ENCODE measurements at places on chromosomes 13 and 19. TPM values are rescaled to one million over a fixed set of nuclear protein-coding genes. Genes with fewer than 3 reads are reported as not detected.

The LRG1 gene
- 0.64 TPM for total RNA-seq

The KIR3DL2 gene
- not detected for total RNA-seq

GRCh38 chr13:111503376-111503775, 182.9 kb downstream of the TEX29 start:
- no peak for DNase-seq

DNA sequence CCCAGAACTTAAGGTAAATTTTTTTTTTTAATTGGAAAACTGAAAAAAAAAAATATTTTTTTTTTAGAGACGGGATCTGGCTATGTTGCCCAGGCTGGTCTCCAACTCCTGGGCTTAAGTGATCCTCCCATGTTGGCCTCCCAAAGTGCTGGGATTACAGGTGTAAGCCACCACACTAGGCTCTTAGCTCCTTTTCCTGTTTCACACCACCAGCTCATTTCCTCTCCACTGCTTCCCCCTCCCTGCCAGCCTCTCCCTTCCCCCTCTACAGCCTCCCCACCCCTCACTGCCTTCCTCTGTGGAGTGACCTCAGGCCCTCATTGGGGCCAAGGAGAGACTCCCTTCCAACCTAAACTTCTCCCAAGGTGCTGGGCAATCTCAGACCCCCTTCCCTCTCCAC, 4.2 kb upstream of the GIPR start:
- no peak for DNase-seq

GRCh38 chr13:98930151-98930591, 47.7 kb downstream of the DOCK9 start:
- no peak for DNase-seq

DNA sequence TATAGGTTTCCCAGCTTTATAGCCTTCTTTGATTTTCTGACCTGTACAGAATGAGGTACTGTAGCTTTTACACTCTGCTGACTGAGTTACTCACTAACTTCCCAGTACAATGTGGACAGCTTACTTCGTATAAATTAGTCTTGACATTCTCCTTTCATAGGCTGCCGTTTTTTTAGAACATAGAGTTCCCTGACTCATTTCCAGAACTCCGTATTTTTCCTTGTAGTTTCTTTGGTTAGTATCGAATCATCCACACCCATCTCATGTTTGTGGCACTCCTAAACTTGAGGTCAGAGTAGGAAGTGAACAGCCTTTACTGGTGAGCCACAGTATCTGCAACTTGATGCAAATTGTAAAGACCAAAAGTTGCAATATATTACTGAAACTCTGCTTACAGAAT, 303.9 kb downstream of the SLITRK5 start:
- DNase-seq: no peak

DNA sequence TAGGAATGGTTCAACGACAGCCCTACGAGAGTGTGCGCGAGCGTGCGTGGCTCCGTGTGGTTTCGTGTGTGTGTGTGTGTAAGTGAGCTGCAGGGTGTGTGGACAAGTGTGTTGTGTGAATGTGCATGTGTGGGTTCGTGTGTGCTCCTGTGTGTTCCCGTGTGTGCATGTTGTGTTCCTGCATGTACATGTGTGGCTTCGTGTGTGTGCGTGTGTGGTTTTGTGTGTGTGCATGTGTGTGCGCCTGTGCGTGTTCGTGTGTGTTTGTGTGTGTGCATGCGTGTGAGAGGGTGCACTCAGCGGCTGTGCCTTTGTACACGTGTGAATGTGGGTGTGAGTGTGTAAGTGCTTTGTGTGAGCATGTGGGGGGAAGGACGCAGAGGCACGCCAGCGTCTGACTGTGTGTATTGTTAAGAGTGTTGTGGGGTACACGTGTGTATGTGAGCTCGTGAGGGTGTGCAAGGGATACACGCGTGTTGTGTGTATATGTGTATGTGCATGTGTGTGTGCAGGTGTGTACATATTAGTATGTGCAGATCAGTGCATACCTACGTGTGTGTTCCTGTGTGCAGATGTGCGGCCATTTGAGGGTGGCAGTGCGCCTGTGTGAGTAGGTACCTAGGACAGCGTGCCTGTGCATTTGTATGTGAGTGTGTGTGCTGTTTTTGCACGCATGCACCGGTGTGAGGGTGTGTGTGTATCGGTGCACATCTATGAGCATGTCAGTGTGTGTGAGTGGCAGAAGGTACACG, 24.3 kb upstream of the ONECUT3 start:
- no peak for DNase-seq
